ENCODE measurements at places on chromosomes 5 and 9.

DNA sequence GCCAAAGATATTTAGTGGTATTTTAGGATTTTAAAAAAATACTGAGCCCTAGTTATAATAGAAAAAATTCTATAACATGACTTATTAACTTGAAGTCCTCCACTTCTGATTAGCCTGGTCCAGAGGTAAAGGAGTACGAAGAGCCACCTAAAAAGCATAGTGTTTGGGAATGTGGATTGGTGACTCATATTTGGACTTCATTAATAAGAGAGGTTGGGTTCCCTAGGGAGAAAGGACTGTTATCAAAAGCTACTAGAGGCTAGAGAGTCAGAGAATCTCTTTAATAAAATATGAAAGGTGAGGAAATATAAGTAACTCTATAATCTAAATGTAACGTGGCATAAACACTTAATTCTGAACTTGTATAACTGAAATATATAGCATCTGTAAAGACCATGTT, 180.7 kb upstream of the TARS1 start:
- no peak for DNase-seq

DNA sequence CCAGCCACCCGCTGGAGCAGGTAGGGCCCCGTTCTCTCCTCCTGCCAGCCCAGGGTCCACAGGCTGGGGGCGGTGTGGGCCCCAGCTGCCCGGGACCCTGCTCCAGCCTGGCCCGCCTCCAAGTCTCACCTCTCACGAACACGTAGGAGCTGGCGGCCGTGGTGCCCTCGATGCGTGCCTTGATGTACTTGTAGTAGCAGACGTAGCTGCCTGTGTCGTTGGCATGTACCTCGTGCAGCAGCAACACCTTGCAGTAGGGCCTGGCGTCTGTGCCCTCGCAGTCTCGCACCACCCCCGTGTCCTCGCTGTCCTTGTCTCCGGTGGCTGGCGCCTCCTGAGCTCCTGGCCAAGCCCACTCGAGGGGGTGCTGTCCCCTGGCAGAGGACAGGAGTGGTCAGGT, 19.0 kb downstream of the FLT4 start:
- no peak for DNase-seq

GRCh38 chr5:43636076-43636475, 33.1 kb downstream of the NNT start:
- DNase-seq: no peak

DNA sequence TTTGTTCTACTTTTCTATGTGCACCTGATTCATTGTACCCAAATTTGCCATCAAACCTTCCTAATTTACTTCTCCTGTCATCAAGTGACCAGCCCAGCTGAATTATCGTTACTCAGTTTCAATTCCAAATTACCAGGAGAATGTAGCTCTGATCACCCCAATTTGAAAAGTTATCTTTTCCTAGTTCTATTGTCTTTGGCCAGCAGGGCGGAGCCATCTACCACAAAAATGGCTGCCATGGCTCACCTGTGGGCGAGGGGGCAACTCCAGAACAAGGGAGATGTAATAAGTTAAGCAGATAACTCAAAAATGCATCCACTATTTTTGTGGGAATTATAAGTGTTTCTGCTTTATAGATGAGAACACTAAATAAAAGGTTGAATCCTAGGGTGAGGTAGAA, 133.8 kb upstream of the MOCS2 start:
- no peak for DNase-seq

GRCh38 chr9:111807197-111807596, 12.5 kb upstream of the SHOC1 start:
- no peak for DNase-seq

DNA sequence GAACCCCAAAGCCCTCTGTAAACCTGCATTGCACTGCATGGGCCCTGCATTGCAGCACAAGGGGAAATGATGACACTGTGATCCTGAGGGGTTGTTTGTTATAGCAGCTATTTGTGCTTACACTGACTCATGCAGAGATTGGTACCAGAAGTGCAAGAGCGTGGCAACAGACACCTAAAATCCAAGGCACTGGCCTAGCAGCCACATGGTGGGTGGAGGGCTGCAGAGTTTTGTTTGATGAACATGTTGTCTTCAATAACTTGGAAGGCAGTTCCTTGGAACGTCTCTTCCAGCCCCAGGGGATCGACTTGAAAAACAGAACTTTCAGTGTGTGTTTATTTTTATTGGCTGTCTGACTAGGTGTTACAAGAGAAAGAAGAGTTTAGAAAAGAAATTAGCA, 14.5 kb downstream of the FCN2 start:
- no peak for DNase-seq

GRCh38 chr5:149288436-149288835, 16.8 kb downstream of the AFAP1L1 start:
- no peak for DNase-seq

- DNase-seq: no peak
Observed at GRCh38 chr9:98215821-98216220, 23.4 kb upstream of the CORO2A start.

All from stimulated activated CD4-positive, alpha-beta T cell treated with anti-CD3 and anti-CD28 coated beads, TNF-alpha, amount 100 ng/mL, for 48 hours (primary cell).